Liver (tissue), 10 donors: ENCODE measurements at places on chromosomes 6 and 20. TPM values are rescaled to one million over a fixed set of nuclear protein-coding genes. Genes with fewer than 3 reads are reported as not detected.

MYBL2 gene
- 30.9 TPM for total RNA-seq

DNA sequence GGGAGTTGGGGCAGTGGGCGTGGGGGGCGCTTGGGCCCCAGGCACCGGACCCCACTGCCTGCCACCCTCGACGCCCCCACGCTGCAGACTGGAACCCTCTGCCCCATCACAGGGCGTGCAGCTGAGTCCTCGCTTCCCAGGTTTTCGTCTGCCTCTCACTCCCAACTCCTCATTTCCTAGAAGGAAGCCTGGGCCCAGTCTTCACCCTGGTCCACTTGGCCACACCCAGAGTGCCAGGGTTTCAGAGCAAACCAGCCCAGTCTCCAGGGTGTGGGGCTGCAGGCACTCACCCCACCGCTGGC is 30.3 kb downstream of the FRMD1 start:
- no peak for DNase-seq
- H3K27ac ChIP-seq: no peak overlapping the region
- no peaks in the 10 kb centered on the region for H3K36me3 ChIP-seq
- no peaks in the 10 kb centered on the region for H3K27me3 ChIP-seq

GRCh38 chr6:163637524-163637923 is 223.0 kb downstream of the QKI start:
- no peak for DNase-seq
- H3K4me1 ChIP-seq: no peaks in the 10 kb centered on the region
- no peaks in the 10 kb centered on the region for H3K36me3 ChIP-seq
- H3K4me3 ChIP-seq: no peak overlapping the region
- H3K27ac ChIP-seq: no peak overlapping the region

- no peak overlapping the region for H3K4me3 ChIP-seq
- DNase-seq: no peak
- no peak overlapping the region for H3K27ac ChIP-seq
Observed at GRCh38 chr6:157229713-157230112, 93.6 kb downstream of the TMEM242 start.

DNA sequence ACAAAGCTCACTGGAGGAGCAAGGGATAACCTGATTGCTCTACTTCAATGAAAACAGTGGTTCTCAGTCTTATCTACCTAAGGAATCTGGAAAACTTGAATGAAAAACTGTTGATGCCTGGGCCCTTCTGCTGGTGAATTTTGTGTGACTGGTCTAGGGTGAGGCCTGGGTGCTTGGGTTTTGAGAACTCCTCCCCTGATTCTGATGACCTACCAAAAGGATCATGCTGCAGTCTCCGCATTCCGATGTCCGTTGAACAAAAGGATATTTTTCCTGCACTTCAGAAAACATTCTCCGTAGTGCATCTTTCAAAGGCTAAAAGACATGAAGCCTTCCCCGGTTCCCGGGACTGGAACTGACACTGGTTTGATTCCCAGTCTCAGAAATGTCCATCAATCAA is 157.9 kb downstream of the SYNDIG1 start:
- no peaks in the 10 kb centered on the region for H3K36me3 ChIP-seq
- H3K27ac ChIP-seq: no peak overlapping the region
- H3K4me1 ChIP-seq: no peaks in the 10 kb centered on the region
- DNase-seq: no peak
- H3K4me3 ChIP-seq: no peak overlapping the region
- H3K27me3 ChIP-seq: peaks cover 3% of the 10 kb centered on the region

DNA sequence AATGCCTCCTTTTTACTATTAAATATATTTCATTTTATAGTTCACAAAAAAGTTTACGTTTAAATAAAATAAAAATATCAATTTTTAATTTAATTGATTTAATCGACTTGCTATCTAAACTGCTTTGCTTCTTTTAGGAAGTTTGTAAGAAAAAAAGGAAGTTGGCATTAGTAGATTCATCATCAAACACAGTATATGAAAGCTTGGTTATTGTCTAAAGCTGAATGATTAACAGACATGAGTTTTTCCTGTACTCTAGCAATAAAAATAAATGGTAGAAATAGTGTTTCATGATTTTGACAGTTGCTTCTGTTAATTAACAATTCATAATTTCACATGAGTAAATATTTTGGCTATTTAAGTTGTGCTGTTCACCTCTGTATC is 1285.5 kb upstream of the GJE1 start:
- no peaks in the 10 kb centered on the region for H3K36me3 ChIP-seq
- H3K27ac ChIP-seq: no peak overlapping the region
- H3K27me3 ChIP-seq: no peaks in the 10 kb centered on the region
- no peak for DNase-seq
- H3K4me3 ChIP-seq: no peak overlapping the region

XKR7 gene
- under 0.01 TPM for total RNA-seq

DNA sequence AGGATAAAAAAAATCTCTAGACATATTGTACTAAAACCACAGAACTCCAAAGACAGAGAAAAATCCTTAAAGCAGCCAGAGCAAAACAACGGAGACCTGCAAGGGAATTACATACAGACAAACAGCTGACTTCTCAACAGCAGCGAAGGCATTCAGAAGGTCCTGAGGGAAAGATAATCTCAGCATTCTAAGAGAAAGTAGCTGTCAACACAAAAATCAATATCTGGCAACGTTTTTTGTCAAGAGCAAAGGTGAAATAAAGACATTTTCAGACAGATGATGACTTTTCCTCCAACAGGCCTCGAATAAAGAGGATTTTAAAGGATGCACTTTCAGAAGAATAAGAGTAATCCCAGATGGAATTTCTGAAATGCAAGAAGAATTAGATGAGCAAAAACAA is 6.1 kb upstream of the SCGN start:
- no peak for DNase-seq
- no peak overlapping the region for H3K4me3 ChIP-seq
- H3K4me1 ChIP-seq: peaks cover 6% of the 10 kb centered on the region
- no peak overlapping the region for H3K27ac ChIP-seq
- no peaks in the 10 kb centered on the region for H3K27me3 ChIP-seq

GRCh38 chr6:41214559-41215238 is 13.4 kb upstream of the TREML4 start:
- H3K4me3 ChIP-seq: no peak overlapping the region
- H3K36me3 ChIP-seq: no peaks in the 10 kb centered on the region
- no peaks in the 10 kb centered on the region for H3K27me3 ChIP-seq
- no peaks in the 10 kb centered on the region for H3K4me1 ChIP-seq

SLC13A3 gene
- total RNA-seq: 10.7 TPM

COL20A1 gene
- not detected for total RNA-seq

GRCh38 chr6:5030596-5031136 is 26.8 kb upstream of the RPP40 start:
- H3K4me1 ChIP-seq: no peaks in the 10 kb centered on the region
- DNase-seq: peak; percentile 85
- no peak overlapping the region for H3K4me3 ChIP-seq

- peak; percentile 78 for DNase-seq
- H3K27ac ChIP-seq: peak overlapping the region; percentile 44
- H3K4me3 ChIP-seq: no peak overlapping the region
- H3K36me3 ChIP-seq: no peaks in the 10 kb centered on the region
Observed at GRCh38 chr20:31675828-31676608, 38.3 kb downstream of the COX4I2 start.

DNA sequence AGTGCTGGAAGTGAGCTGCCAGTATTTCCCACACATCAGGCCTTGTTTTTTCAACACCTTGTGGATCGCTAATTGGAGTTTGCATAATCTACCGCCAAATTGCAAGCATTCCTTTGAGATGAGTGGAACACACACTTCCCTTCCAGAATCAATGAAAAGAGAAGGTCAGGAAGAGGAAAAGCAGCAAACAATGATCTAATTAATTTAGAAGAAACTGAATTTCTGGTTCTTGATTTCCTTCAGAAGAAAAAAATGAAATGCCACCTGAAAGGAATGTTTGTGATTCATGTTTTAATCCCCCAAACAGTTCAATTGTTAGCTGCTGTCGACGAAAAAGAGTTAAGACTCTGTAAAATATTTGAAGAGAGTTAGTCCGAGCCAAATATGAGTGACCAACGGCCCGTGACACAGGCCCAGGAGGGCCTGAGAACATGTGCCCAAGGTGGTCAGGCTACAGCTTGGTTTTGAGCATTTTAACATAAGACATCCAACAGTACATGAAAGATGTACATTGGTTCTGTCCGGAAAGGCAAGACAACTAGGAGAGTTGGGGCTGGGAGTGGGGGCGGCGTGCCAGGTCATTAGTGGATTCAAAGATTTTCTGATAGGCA is 182.3 kb downstream of the MTFR2 start:
- H3K27ac ChIP-seq: peak overlapping the region; percentile 6
- H3K27me3 ChIP-seq: no peaks in the 10 kb centered on the region
- H3K4me3 ChIP-seq: no peak overlapping the region
- no peaks in the 10 kb centered on the region for H3K4me1 ChIP-seq

GRCh38 chr20:36084897-36085613 is 69.5 kb upstream of the EPB41L1 start:
- H3K27me3 ChIP-seq: no peaks in the 10 kb centered on the region
- H3K4me3 ChIP-seq: no peak overlapping the region

LSM14B gene
- total RNA-seq: 15.5 TPM

GRCh38 chr6:155647354-155647753 is 191.7 kb upstream of the NOX3 start:
- no peaks in the 10 kb centered on the region for H3K4me1 ChIP-seq
- H3K27ac ChIP-seq: no peak overlapping the region
- H3K27me3 ChIP-seq: no peaks in the 10 kb centered on the region

DNA sequence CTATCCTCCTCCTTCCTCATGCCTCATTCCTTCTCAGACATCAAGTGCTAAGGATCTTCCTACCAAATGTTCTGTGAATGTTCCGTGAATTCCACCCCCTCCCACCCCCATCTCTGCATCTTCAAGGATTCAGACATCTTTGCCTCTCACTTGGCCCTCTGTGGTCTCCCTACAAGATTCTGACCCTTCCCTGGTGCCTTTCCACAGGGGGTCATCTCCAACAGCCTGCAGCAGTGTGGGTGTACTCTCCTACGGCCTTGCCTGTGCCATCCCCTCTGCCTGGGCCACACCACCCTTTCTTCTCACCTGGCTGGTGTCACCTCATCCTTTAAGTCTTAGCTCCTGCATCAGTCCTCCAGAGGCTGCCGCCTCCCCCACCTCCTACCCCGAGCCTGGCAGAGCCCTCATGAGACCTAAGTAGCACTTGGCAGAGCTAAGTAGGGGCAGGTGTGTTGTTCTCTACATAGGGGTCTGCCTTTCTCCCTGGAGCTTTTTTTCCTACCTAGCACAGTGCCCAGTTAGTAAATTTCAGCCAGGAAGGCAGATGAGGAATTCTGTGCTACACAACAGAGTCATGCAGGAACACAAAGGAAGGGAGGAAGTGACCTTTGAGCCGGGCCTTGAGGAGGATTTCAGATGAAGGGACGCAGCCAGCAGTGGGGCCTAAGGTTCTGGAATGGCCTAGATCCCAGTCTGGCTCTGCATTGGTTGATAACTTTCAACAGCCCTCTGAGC is 43.1 kb downstream of the TM9SF4 start:
- no peak overlapping the region for H3K27ac ChIP-seq
- peaks cover 24% of the 10 kb centered on the region for H3K36me3 ChIP-seq

DNA sequence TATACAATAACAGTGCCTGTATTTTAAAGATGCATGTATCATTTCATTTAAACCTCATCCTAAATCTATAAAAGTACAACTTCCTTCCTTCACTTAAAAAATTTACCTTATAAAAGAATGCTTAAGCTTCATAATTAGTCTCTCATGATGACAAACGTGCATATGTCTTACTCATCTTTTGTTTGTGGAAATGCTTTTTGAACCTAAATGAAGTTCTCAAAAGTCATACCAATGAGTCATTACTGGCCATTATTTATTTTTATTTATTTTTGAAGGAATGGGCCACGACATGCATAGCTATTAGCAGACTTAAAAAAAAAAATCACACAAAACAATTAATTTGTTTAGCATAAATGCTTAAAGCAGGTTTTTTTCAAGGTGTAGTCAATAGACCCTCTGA is 3.7 kb downstream of the TFB1M start:
- peaks cover 10% of the 10 kb centered on the region for H3K4me1 ChIP-seq
- H3K27me3 ChIP-seq: no peaks in the 10 kb centered on the region
- H3K4me3 ChIP-seq: no peak overlapping the region
- H3K27ac ChIP-seq: no peak overlapping the region
- H3K36me3 ChIP-seq: peaks cover 15% of the 10 kb centered on the region

- no peak overlapping the region for H3K4me3 ChIP-seq
- H3K36me3 ChIP-seq: no peaks in the 10 kb centered on the region
- DNase-seq: no peak
- H3K4me1 ChIP-seq: no peaks in the 10 kb centered on the region
Observed at GRCh38 chr20:6420336-6420735, 297.5 kb upstream of the FERMT1 start.

DNA sequence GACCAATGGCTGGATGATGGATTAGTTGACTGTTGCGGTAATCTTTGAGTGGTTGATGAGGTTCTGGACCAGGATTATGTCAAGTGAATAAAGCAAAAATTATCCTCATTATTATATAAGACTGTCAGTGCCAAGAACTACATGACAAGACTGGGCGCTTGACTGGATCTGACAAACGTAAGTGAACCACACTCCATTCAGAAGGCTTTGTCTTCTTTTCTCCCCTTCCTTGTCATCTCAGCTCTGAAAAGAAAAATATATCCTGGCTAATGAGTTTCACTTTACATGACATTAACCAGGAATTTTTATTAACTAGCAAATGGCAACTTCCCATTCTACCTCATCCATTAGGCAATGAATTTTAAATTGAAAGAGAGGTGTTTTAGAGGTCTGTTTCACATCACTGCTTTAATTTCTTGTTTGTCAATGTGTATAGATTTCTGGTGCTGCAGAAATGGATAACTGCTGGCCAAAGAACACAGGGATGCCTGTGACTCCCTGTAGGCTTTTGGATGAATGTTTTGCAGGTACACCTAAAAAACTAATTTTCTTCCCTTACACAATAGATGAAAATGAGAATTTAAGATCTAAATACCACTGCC is 150.1 kb downstream of the ELOVL4 start:
- H3K4me3 ChIP-seq: no peak overlapping the region
- H3K36me3 ChIP-seq: no peaks in the 10 kb centered on the region

GRCh38 chr20:25539742-25540672 is 45.3 kb downstream of the NINL start:
- H3K36me3 ChIP-seq: no peaks in the 10 kb centered on the region
- no peak for DNase-seq
- peaks cover 51% of the 10 kb centered on the region for H3K4me1 ChIP-seq

FAM162B gene
- total RNA-seq: 1.0 TPM

PPIL6 gene
- 0.51 TPM for total RNA-seq

DNA sequence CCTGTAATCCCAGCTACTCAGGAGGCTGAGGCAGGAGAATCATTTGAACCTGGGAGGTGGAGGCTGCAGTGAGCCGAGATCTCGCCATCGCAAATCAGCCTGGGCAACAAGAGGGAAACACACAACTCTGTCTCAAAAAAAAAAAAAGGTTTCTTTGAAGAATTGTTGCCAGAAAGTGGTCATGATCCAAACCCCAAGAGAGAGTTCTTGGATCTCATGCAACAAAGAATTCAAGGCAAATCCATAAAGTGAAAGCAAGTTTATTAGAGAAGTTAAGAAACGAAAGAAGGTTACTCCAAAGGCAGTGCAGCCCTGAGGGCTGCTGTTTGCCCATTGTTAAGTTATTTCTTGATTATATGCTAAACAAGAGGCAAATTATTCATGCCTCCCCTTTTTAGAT is 14.5 kb upstream of the KIFC1 start:
- no peak overlapping the region for H3K27ac ChIP-seq
- no peaks in the 10 kb centered on the region for H3K27me3 ChIP-seq
- no peak overlapping the region for H3K4me3 ChIP-seq
- peaks cover 12% of the 10 kb centered on the region for H3K4me1 ChIP-seq
- no peaks in the 10 kb centered on the region for H3K36me3 ChIP-seq

GRCh38 chr20:56181583-56181982 is 66.9 kb upstream of the MC3R start:
- H3K27ac ChIP-seq: no peak overlapping the region
- no peaks in the 10 kb centered on the region for H3K27me3 ChIP-seq
- H3K4me3 ChIP-seq: no peak overlapping the region
- DNase-seq: no peak
- no peaks in the 10 kb centered on the region for H3K4me1 ChIP-seq
- no peaks in the 10 kb centered on the region for H3K36me3 ChIP-seq
